ENCODE measurements at places on chromosomes 3 and 15. TPM values are rescaled to one million over a fixed set of nuclear protein-coding genes. Genes with fewer than 3 reads are reported as not detected.

Gene PDHB
- 53.1 TPM for polyA plus RNA-seq

Gene ADGRG7
- 0.07 TPM for polyA plus RNA-seq

GRCh38 chr3:136989781-136990524, 32.2 kb downstream of the IL20RB start:
- no peak for DNase-seq

GRCh38 chr15:26098801-26099200, 235.7 kb upstream of the ATP10A start:
- DNase-seq = no peak

DNA sequence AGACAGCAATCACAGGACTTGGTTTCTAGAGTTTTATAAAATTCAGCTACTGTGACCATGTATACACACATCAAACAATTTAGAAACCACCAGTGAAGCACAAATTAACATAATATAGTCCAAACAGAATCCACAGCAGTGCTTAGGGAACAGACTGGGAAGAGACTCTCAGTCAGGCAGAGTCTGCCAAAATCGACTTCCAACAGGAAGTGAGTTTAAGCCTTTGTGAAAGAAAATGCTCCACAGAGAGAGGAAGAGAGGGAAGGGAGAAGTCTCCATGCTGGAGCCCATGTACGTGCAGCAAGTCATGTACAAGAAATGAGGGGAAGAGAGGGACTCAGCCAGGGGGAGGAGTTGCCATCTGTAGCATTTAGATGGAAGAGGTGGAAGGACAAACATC, 172.6 kb downstream of the IL5RA start:
- no peak for DNase-seq

Gene SMAD6
- polyA plus RNA-seq = 0.11 TPM

Gene PPP2R3A
- 8.4 TPM for polyA plus RNA-seq

DNA sequence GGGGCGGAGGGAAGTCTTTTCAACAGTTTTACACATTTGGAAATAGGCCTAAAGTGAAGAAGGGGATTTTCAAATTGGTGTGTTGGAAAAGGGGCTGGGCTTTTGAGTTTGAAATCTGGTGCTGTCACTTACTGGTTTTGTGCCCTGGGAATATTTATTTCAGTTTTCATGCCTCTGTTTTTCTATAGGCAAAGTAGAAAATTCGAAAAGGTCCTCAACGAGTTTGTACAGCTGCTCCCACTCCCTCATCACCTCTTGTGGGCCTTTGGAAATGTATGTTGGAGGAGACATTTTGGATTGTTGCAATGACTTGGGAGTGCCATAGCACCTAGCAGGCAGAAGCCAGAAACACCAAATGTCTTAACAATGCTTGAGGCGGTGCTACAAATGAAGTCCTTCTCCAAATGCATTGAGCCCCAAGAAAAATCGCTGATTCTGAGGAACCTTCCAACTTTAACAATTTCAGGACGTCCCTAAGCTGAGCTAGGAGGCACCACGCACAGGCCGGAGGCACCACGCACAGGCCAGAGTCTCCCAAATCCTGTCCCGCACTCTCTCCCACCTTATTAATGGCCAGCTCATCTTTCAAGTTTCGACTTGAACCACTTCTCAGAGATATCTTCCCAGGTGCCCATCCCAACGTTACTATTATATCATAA, 639 bp upstream of the POLR2M start:
- DNase-seq = no peak

DNA sequence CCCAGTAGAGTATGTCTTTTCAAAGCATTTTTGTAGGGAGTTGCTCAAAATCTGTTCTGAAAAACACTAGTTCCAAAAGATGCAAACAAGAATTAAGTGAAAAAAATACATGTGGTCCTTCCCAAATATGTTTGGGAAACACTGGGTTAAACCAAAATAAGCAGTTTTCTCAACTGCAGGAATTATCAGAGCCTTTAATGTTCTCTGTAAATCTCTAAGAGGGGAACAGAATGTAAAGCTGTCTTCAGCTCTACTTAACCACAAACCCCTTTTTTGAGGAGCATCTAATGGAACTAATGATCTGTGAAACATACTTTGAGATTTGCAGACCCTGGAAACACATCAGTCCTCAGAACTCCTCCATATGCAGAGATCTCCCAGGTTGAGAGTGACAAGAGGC, 9.9 kb downstream of the AQP9 start:
- no peak for DNase-seq

Gene RSRC1
- 8.4 TPM for polyA plus RNA-seq

- no peak for DNase-seq
Observed at GRCh38 chr3:7272203-7272602, 411.3 kb downstream of the GRM7 start.

DNA sequence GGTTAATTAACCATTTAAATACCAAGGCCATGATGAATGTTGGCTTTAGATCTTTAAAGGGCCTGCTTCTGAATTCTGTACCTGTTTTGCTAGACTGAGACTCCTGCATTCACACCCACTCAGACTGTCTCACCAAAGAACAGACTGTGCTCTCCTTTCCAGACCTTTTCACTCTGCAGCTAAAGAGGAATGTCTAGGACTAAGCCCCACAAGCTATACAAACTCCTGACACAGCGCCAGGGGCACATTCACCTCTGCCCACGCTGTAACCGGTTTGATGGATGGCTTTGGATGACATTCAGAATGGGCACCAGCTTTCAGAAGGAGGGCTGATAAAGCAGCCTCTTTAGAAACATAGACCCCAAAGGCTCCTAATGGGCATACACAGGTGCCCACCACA, 200.1 kb downstream of the KCNMB2 start:
- DNase-seq = no peak

DNA sequence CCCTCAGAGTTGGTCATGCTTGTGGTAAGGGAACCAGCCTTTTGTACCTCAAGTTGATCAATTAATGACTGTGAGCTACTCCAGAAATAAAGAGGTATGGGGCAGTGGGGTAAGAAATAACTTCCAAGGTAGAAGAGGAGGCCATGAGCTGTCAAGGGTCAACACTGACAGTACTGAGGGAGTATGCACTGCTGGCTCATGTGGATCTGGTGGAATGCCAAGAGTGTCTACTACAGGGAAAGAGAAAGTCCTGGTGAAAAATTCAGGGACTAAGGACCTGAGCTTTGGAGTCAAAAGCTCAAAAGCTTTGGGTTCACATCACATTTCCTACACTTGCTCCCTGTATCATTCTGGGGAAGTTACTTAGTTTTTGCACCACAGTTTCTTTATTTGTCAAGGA, 154.9 kb downstream of the SEMA6D start:
- no peak for DNase-seq

GRCh38 chr15:98684995-98685525, 36.7 kb downstream of the IGF1R start:
- no peak for DNase-seq

Gene SLC12A1
- polyA plus RNA-seq = not detected

- peak; percentile 39 for DNase-seq
Observed at GRCh38 chr3:66195347-66195783, 25.4 kb upstream of the SLC25A26 start.

DNA sequence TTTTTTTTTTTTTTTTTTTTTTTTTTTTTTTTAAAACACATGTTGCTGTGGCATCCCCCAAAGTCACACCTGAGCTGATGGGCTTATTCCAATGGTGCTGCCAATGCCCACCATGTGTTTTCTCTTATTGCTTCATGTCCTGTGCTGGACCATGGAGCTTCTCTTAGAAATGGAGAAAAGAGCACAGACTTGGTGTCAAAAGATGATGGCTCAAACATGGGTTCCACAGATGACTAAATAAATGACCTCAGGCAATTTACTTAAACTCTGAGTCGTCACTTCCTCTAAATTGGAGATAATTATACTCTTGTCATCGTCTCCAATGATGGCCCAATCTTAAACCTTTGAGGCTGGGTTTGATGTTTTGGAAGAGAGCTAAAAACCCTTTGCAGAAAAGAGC, 28.1 kb downstream of the CHST2 start:
- no peak for DNase-seq

DNA sequence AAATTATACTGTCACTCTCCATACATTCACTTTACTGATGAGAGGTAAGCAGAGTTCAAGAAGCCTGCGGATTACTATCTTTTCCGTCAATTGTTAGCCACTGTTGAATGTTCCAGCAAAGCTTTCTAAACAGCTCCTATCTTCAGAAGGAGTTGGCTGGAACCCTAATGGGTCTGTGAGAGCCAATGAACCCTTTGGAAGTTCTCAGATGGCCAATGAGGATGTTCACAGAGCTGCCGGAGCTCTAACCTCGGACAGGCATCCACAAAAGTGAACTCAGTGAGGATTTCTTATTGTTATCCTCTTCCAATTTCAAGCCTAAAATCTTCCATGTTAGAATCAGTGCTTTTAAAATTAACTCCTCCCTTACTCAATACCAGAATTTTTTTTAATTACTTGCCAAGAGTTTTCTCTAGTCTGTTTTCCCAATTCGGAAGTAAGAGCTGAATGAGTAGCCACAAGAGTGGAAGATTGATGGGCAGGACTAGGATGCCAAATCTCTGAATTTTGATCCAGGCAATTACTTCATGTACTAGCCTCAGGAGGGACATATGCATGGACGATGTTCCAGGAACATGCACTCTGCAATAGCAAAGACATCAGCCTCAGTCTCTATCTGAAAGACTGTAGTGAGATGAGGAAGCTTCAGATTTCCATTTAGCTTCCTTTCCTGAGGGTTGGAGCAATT, 78.1 kb downstream of the AGBL1 start:
- no peak for DNase-seq

Gene SNX33
- polyA plus RNA-seq = 24.0 TPM

Measured in mammary epithelial cell (primary cell).